ENCODE measurements at places on chromosomes 11 and 22.

- no peak for DNase-seq
Measured at GRCh38 chr11:122618927-122619326, 36.6 kb upstream of the UBASH3B start.

DNA sequence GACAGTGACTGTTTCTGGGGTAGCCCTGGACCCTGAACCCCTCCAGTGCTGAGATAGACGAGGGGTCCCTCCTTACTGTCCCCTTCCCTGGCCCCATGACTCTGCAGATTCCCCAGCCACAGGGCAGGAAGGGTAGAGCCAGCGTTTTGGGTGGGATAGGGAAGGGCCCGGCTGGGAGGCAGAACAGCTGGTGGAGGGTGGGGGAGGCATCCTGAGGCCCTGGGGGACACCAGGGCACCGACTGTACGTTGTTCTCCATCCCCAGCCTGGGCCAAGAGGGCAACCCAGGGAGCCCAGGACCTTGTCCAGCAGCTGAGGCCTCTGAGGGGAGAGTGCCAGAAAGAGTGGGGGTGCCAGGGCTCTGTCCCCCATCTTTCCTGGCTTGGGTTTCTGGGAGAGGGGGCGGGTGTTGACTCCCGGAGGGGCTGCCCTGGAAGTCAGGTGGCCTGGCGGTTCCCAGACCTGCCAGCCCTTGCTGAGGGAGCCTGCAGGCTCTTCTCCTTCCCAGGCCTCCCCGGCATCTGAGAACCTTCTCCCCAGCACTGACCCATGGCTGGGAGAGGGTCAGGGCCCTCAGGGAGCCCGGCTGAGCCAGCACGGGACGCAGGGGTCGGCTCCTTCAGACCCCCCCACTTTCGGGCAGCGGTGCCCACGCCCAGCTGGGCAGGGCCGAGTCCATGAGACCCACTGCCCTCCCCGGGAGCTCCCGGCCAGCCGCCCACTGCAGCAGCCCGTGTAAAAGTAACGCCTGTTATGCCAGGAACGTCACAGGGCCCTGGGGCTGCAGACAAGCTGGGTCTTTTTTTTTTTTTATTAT lies 30.3 kb downstream of the IGF2 start:
- no peak for DNase-seq

- DNase-seq = no peak
Measured at GRCh38 chr11:67466962-67467771, 1.9 kb downstream of the TMEM134 start.

- no peak for DNase-seq
Measured at GRCh38 chr22:31922534-31922933, 21.8 kb upstream of the YWHAH start.

DNA sequence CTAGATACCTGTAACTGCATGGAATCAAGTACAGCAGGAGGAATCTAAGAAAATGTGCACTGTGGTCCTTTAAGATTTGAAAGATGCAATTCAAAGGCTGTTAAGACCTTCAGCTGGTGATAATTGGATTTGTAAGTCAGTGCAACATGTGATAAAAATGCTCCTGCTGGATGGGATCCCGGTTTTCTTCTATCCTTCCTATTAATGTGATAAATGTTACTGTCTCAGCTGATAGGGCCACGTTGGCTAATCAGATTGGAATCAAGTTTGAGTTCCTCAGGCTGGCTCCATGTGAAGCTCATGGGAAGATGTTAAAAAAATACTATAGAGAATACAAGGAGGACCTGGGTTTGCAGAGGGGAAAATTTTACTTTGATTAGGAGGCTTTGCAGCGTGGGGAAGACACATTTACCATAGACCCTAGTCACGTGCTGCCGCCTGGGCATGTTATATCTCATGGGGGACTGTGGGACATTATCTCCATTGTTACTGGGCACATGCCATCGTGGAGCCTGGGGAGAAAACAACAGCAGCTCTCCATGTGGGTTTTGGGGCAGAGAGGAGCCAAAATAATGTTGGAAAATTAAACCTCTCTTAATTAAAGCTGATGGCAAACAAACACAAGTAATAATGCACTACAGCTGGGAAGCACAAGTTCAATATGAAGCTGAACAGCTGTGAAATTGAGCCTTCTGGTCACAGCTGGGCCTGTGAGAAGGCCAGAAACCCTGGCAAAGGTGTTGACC lies 652.5 kb downstream of the NTM start:
- DNase-seq = no peak

DNA sequence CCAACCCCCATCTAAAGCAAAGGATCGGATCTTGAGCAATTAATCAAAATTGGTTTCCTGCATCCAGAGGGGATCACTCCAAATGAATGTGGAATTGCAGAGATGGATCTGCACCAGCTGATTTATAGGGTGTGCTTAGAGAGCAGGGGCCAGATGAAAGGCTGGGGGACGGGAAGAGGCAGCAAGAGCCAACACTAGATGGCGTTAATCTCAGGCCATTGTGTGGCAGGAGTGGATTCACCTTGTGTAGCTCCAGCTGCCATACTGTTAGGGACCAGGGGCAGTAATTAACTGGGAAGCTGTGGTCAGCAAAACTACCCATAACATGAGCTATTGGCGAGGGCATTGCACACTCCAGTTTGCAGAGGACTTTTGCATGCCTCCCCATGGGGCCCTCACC lies 35.6 kb downstream of the SERPINH1 start:
- no peak for DNase-seq

GRCh38 chr11:92753161-92753560 lies 216.3 kb upstream of the MTNR1B start:
- DNase-seq = no peak

GRCh38 chr11:129888451-129888850 lies 6.9 kb downstream of the NFRKB start:
- DNase-seq = no peak

DNA sequence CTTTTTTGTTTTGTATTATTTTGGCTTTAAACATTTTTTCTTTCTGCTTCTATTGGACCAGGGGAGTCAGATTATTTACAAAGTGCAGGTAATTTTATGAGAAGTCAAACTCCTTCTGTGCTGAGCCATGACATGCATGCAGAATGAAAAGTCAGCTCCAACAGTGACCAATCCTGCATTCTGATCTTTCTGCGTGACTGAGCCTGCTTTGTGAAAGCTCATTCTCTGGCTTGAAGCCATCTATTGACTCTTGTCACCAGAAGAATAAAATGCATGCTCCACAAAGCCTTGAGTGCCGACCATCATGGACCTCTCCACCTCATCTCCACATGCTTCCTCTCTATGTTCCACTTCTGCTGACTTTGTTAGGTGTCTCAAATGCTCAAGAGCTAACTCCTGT lies 50.2 kb downstream of the MIAT start:
- no peak for DNase-seq

GRCh38 chr11:102783720-102784119 lies 3.3 kb upstream of the MMP10 start:
- DNase-seq = no peak

DNA sequence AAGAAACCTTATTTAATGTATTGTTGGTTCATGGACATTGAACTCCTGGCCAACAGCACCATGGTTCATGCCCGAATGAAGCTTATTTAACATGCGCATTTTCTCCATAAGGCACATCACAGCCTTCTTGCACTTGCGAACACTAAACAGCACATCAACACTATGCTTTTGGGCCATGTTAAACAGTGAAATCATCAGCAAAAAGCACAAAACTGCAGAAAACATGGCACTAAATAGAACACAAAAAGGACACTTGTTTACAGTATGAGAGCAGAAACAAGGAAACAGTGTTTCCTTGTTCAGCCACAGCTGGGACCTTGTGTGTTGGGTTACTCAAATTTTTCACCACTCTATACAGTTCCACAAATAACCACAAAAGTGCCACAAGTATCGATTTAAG lies 122.3 kb downstream of the MSANTD4 start:
- DNase-seq = no peak

- DNase-seq = no peak
Measured at GRCh38 chr11:78532991-78533390, 41.7 kb downstream of the NARS2 start.

- no peak for DNase-seq
Measured at GRCh38 chr11:63614136-63614671, at the start of gene PLAAT3. Gene PLAAT3 (minus strand): TSS chr11:63614433. CDS start chr11:63614014, 419 bp downstream.

DNA sequence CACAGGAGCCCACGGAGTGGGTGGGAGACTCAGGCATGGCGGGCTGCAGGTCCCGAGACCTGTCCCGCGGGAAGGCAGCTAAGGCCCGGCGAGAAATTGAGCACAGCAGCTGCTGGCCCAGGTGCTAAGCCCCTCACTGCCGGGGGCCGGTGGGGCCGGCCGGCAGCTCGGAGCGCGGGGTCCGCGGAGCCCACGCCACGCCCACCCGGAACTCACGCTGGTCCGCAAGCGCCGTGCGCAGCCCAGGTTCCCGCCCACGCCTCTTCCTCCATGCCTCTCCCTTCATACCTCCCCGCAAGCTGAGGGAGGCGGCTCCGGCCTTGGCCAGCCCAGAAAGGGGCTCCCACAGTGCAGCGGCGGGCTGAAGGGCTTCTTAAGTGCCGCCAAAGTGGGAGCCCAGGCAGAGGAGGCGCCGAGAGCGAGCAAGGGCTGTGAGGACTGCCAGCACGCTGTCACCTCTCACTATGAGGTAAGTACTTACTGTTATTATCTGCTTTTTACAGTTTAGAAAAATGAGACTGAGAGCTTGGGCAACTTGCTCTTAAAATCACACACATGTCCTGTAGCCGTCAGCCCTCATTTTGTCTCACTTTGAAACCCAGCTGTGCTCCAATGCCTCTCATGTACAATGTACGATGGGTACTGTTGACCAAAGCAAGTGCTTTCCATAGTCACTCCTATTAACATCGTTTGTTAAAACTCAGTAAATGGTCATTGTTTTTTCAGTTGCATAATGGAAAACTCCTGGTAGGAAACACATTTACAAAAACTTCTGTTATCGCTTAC lies 12.2 kb upstream of the OR10D3 start:
- no peak for DNase-seq

GRCh38 chr22:43153899-43154298 lies 2.5 kb downstream of the TSPO start:
- DNase-seq = no peak

GRCh38 chr22:20429254-20430100 lies 8.1 kb downstream of the SCARF2 start:
- peak; percentile 53 for DNase-seq

- no peak for DNase-seq
Measured at GRCh38 chr11:57713835-57714234, 1.4 kb downstream of the TMX2 start.

Data from activated CD8-positive, alpha-beta memory T cell treated with anti-CD3 and anti-CD28 coated beads for 4 hours (primary cell).